Motor neuron (in vitro differentiated cells): ENCODE measurements at places on chromosomes 2 and 18. TPM values are rescaled to one million over a fixed set of nuclear protein-coding genes. Genes with fewer than 3 reads are reported as not detected.

SLC14A1 gene
- 0.71 TPM in 1 of 2 replicates, not detected in the other for total RNA-seq

PROC gene
- 0.73 and 1.5 TPM in 2 replicates for total RNA-seq

SPR gene
- 2.0 TPM in 2 replicates for total RNA-seq

VWC2L gene
- total RNA-seq = 0.64 and 0.73 TPM in 2 replicates

DLX2 gene
- 0.27 and 0.36 TPM in 2 replicates for total RNA-seq

TMEM185B gene
- 16.2 and 18.6 TPM in 2 replicates for total RNA-seq

ATP8B1 gene
- total RNA-seq = under 0.01 TPM in 1 of 2 replicates, not detected in the other

POMC gene
- total RNA-seq = 0.35 TPM in 1 of 2 replicates, not detected in the other

B3GNT7 gene
- 0.58 and 0.73 TPM in 2 replicates for total RNA-seq

LBH gene
- total RNA-seq = 56.2 and 60.9 TPM in 2 replicates

LDLRAD4 gene
- 39.8 and 48.8 TPM in 2 replicates for total RNA-seq

KCNG2 gene
- 0.93 TPM in 1 of 2 replicates, not detected in the other for total RNA-seq

HTR2B gene
- 0.78 and 0.97 TPM in 2 replicates for total RNA-seq

PROKR1 gene
- 0.18 and 0.26 TPM in 2 replicates for total RNA-seq

MRO gene
- total RNA-seq = 0.09 and 0.16 TPM in 2 replicates

ABCG8 gene
- total RNA-seq = 0.66 and 0.68 TPM in 2 replicates

CCDC148 gene
- 0.71 and 0.86 TPM in 2 replicates for total RNA-seq

MERTK gene
- total RNA-seq = 2.3 and 2.9 TPM in 2 replicates

IMP4 gene
- 82.4 and 98.3 TPM in 2 replicates for total RNA-seq

DTYMK gene
- total RNA-seq = 51.4 and 63.4 TPM in 2 replicates

GPBAR1 gene
- 4.8 and 6.9 TPM in 2 replicates for total RNA-seq

EGR4 gene
- 0.21 and 0.26 TPM in 2 replicates for total RNA-seq

CAPN14 gene
- total RNA-seq = 0.35 TPM in 1 of 2 replicates, not detected in the other

SPC25 gene
- total RNA-seq = 0.39 and 0.57 TPM in 2 replicates

RAB12 gene
- 18.5 and 19.2 TPM in 2 replicates for total RNA-seq

SKOR2 gene
- total RNA-seq = 0.05 TPM in 1 of 2 replicates, not detected in the other

CGREF1 gene
- 4.4 and 4.5 TPM in 2 replicates for total RNA-seq

ITGA4 gene
- total RNA-seq = 1.2 and 2.1 TPM in 2 replicates

COPS8 gene
- total RNA-seq = 65.4 and 72.1 TPM in 2 replicates

DQX1 gene
- 0.75 TPM in 1 of 2 replicates, not detected in the other for total RNA-seq

PLGLB2 gene
- 0.05 and 0.38 TPM in 2 replicates for total RNA-seq
